Myocyte (in vitro differentiated cells): ENCODE measurements at places on chromosomes 7 and 10. TPM values are rescaled to one million over a fixed set of nuclear protein-coding genes. Genes with fewer than 3 reads are reported as not detected.

DNA sequence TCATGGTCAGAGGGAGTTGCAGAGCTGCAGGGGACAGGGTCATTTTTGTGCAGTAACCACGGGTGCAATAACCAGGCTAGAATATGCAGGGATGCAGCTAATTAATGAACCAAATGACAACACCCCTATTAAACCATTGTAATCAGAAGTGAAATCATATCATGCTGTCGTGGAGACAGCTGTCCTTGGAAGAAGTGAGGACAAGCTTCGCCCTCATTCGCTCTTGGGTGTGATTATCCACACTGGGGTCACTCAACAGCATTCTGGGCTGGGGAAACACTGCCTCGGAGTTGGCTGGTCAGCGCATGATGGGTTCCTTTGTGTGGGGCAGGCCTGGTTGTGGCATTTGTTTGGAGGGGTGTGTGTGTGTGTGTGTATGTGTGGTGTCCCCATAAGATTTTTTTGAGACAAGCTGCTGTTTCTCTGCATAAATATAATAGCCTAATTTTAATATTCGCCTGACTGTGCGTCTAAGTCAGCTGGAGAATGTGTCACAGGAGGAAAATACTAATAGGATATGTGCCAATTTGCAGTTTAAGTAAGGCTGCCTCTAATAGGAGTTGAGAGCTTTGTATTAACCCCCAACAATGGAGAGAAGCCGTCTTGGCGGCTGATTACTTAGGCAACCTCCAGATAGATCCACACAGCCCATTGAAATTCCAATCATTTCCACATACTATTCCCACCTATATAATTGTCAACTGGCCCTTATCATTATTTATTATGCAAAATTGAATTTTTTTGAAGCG lies 149.4 kb downstream of the DNAJB6 start:
- no peak for DNase-seq

DNA sequence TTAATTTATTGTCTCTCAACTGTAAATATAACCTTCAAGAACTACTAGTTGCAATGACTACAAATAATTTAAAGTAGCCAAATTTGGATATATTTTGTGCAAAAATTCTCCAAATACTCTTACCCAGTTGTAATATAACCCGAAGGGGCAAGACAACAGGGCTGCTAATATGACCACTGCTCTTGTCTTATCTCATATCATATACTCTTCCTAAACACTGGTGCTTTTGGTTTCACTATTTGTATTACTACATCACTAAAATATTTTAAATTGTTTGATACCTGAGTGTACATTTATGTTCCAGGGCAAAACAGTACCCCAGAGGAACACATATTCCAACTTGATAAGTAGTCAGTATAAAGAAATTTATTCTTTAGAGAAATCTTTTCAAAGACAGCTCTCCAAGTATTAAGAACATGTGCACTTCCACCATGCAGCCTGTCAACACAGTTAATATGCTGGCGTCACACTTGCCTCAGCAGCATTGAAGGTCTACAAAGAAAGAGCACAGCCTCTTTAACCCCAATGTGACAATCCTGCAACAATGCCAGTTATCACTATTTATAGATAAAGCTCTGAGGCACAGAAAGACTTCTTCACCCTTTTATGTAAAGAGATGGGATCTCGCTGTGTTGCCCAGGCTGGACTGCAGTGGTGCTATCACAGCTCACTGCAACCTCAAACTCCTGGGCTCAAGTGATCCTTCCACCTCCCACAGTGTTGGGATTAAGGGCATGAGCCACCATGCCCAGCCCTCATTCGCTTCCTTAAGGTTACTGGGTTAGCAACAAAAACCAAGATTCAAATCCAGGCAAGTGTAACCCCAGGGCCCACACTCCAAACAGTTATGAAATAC lies 37.8 kb downstream of the RHEB start:
- peak; percentile 20 for DNase-seq

DNA sequence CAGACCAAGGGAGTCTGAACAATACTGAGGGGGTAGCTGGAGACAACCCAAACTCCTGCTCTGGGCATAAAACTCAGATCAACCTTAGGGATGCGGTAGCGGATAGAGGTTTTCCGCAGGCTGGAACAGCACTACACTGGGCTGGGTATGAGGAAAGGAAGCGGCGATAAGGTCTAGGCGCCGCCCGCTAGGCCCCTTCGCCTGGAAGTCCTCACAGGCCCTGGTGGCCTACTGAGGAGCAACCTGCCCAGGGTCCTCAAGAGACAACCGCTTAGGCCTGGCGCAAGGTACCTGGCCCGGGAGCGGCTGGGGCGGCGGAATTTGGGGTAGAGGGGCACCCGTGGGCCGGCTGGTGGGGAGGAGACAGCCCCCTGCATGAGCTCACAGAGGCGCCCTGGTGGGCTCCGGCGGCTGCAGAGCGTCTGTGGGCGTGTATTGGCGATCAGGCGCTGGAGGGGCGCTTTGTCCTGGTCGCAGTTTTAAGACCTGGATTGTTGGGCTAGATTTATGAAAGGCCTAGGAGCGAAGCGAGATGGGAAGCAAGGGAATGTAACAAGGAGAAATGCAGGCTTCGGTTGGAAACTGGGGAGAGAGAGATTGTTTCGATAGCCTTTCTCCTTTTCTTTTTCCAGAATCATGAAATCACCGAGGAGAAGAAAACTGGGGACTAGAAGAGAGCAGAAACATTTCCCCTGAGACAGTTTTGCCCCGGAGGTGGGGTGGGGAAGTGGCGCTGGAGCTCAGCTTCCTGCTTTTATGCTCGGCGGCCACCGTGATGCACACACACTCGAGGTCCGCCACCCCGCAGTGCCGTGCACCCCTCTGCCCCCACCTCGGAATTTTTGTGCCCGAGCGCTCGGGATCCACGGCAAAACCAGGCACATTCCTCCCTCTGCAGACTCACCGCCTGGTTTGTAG lies 2.4 kb upstream of the NKX2-3 start:
- DNase-seq = no peak

DNA sequence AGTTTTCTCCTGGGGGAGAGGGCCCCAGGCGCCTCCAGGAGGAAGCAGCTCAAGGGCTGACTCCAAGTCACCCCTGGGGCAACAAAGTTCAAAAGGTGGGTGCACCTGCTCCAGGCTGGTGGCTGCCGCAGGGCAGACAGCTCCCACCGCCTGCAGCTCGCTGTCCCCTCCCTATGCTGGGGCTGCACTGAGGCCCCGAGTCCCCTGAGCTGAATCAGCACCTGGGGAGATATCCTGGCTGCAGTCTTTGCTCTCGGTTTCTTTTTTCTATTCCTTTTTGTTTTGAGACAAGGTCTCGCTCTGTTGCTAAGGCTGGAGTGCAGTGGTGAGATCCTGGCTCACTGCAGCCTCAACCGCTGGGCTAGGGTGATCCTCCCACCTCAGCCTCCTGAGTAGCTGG lies 183.4 kb downstream of the DNAJB6 start:
- DNase-seq = no peak

DNA sequence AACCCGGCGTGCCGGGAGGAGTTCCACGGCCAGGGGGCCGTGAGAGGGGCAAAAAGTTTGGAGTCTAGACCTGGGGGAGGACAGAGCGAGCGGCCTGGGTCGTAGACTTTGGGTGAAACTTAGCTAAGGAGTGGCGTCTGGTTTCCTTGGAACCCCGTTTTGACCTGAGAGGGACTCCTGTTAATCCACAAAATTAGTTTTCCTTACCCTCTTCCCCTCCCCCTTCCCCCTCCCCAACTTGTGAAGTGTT lies 574 bp downstream of the MARCHF5 start:
- no peak for DNase-seq

GRCh38 chr10:43980313-43980712 lies 331.6 kb upstream of the ZNF32 start:
- no peak for DNase-seq

- DNase-seq = no peak
Measured at GRCh38 chr10:7577176-7577575, 89.6 kb downstream of the ITIH5 start.

DNA sequence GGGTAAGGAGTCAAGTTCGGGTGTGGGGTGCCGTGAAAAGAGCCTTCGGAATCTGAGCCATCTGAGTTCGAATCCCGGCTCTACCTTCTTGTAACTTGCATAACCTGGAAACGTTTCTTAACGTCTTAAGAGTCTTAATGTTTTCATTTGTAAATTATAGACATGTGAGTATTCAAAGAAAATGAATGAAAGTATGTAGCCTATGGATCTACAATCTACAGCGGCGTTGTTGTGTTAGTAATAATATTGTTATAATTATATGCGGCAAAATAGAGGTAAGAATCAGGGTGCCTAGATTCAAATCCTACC lies 559 bp downstream of the VTI1A start:
- DNase-seq = no peak

DNA sequence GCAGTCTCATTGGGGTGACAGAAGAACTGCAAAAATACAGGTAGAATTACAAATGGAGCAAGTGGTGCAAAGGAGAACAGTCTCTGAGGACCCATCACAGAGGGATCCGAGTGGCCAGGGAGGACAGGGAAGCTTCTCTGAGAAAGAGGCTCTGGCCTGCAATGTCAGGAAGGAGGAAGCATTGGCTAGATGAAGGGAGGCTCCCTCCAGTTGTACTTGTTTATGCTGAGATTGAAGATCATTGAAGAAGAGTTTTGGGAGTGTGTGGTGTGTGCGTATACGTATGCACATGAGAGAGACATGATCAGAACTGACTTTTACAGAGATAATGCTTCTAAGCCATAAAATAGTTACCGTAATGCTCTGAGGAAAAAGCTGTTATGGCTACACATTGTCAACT lies 274.7 kb upstream of the FZD8 start:
- DNase-seq = no peak

DNA sequence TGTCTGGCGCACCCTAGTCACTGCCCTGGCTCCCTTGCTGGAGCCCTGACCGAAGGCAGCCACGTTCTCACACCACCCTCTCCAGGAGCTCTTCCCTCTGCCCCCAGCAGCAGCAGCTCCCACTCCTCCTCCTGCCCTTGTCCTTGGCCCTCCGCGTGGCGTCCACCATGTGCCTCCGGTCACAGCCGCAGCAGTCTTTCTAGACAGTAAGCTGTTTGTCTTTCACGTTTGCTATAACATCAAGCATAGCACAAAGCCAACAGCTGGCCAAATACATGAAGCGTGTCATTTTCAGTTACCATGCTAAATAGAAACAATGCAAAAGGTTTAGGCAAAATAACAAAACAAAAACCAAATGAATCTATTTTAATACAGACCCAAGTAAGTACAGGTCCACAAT lies 3.3 kb downstream of the PITRM1 start:
- DNase-seq = no peak

The GLI3 gene
- 2.7 and 3.7 TPM in 2 replicates for total RNA-seq

The LIPN gene
- total RNA-seq = not detected in 2 replicates

The LBX1 gene
- 11.7 and 14.1 TPM in 2 replicates for total RNA-seq

The GCK gene
- total RNA-seq = 0.13 TPM in 1 of 2 replicates, not detected in the other
